ENCODE measurements at places on chromosomes 6 and 20. TPM values are rescaled to one million over a fixed set of nuclear protein-coding genes. Genes with fewer than 3 reads are reported as not detected.

GRCh38 chr6:43089874-43090558 lies 13.9 kb downstream of the PTK7 start:
- DNase-seq: no peak

- no peak for DNase-seq
Measured at GRCh38 chr6:53583451-53583850, 38.5 kb upstream of the GCLC start.

- DNase-seq: peak; percentile 31
Measured at GRCh38 chr6:52994839-52995088, 320 bp downstream of the GSTA4 start.

- no peak for DNase-seq
Measured at GRCh38 chr6:2077826-2078225, 167.6 kb downstream of the GMDS start.

GRCh38 chr6:37514321-37514771 lies 14.7 kb upstream of the CCDC167 start:
- DNase-seq: no peak

GRCh38 chr6:144805049-144805448 lies 519.9 kb downstream of the UTRN start:
- DNase-seq: no peak

DNA sequence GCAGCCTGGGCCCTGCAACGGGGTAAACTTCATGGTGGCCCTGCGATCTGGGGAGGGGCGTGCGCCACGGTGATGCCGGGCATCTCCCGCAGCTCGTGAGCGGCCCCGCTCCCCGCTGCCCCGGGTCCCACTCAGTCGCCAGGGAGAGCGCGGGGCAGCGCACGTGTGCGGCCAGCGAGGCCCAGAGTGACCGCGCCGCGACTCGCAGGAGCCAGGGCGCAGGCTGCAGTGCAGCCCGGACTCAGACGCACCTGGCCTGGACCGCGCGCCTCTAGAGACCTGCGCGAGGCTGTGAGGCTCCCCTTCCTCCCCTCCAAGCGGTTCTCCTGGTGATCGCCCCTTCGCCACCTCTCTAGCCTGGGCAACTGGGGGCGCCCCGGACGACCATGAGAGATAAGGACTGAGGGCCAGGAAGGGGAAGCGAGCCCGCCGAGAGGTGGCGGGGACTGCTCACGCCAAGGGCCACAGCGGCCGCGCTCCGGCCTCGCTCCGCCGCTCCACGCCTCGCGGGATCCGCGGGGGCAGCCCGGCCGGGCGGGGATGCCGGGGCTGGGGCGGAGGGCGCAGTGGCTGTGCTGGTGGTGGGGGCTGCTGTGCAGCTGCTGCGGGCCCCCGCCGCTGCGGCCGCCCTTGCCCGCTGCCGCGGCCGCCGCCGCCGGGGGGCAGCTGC lies 652 bp downstream of the BMP6 start:
- DNase-seq: peak; percentile 46

The C6orf15 gene
- not detected for total RNA-seq

The SPTLC3 gene
- total RNA-seq: 28.5 TPM

The SLC25A27 gene
- total RNA-seq: 33.8 TPM
